ENCODE measurements at places on chromosomes 4 and X.

GRCh38 chr4:147958489-147959065 is 226.7 kb downstream of the ARHGAP10 start:
- DNase-seq: no peak

- no peak for DNase-seq
Observed at GRCh38 chr4:80144676-80145470, 52.4 kb upstream of the PRDM8 start.

DNA sequence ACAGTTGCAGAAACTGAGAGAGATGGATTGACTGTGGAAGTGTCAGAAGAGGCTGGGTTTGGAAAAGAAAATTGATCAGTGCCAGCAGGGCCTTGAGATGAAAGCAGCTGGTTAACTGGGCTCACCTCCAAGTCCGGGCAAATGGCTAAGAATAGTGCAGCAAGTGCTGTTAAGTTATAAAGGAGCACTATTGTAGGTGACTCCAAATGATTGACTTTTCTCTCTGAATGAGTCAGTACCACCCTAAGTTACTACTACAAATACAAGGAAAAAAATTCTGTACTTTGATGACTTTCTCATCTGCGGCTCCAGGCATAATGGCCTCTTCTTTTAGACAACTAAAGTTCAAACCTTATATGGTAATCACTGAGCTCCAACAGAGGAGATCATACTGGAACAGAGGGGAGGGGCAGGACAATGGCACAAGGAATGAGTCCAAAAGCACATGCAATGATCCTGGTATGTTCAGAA is 733.4 kb upstream of the INTU start:
- no peak for DNase-seq

GRCh38 chrX:22424122-22424915 is 151.6 kb downstream of the CBLL2 start:
- no peak for DNase-seq
